ENCODE measurements at places on chromosomes 11 and 22.

- no peak for DNase-seq
These were observed 47.6 kb downstream of the SCGB1A1 start for GRCh38 chr11:62466444-62466843.

DNA sequence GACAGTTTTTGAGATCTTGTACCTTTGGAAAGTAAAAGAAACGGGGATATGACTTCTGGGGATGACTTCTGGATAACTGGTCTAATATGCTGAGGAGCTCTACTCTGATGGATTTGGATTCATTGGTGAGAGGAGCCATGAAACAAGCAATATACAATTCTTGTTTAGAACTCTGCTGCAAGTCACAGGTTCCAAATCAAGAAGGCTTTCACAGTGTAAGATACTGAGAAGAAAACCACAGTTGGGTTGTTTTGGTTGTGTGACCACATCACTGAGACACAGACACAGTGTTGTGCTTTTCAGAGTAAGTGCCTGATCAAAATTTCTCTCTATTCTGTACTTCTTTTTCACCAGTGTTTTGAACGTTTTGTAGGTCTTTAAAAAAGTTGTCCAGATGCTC is 13.1 kb upstream of the UCP2 start:
- DNase-seq: no peak

DNA sequence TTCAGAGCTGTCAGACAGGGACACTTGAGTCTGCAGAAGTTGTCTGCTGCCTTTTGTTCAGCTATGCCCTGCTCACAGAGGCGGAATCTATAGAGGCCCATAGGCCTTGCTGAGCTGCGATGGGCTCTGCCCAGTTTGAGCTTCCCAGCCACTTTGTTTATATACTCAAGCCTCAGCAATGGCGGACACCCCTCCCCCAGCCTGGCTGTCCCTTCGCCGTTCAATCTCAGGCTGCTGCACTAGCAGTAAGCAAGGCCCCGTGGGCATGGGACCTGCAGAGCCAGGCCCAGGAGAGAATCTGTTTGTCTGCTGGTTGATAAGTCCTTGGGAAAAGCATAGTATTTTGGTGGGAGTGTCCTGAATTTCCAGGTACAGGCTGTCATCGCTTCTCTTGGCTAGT is 23.6 kb upstream of the OR6M1 start:
- no peak for DNase-seq

- DNase-seq: no peak
These were observed 132.5 kb downstream of the WT1 start for GRCh38 chr11:32302826-32303225.

GRCh38 chr11:41175304-41175972 is 284.0 kb downstream of the LRRC4C start:
- DNase-seq: no peak

- DNase-seq: no peak
These were observed 145.0 kb downstream of the APOL5 start for GRCh38 chr22:35862697-35863096.

- peak; percentile 75 for DNase-seq
These were observed 54.3 kb upstream of the USP47 start for GRCh38 chr11:11787305-11788062.

- DNase-seq: peak; percentile 35
These were observed 81.7 kb downstream of the MTNR1B start for GRCh38 chr11:93051186-93051585.

DNA sequence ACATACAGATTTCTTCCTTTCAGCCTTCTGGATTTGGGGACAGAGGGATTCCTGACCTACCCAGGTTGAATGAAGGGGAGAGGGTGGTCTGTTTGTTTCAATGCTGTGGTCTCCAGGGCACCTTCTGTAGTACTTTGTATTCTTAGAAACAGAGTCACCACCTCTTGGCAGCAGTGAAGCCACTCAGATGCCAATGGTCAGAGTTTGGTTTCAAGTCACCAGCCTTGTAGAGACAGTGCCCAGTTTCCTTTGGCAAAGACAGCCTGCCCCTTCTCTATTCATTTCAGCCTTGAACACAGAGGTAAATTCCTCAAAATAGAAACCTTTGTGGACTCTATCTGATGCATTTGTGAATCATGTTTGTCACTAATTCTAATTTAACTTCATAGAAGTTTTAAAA is 111.7 kb upstream of the RASSF10 start:
- DNase-seq: no peak

DNA sequence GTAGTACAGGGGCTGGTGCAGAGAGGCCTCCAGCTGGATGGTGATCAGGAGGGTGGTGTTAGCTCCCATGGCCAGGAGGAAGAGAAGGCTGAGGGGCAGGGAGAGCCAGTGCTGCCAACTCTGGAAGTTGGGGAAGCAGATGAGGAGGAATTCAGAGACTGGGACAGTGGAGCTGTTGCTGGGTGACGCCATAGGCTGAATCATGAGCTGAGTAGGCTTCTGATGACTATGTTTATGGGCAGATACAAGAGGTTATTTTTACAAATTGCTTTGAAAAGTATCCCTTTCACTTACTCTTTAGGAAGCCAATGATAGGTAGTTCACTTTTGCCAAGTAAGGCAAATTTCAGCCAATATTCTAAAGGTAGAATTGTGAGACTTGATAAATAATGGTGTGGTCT is 3.1 kb downstream of the OR56A1 start:
- no peak for DNase-seq

DNA sequence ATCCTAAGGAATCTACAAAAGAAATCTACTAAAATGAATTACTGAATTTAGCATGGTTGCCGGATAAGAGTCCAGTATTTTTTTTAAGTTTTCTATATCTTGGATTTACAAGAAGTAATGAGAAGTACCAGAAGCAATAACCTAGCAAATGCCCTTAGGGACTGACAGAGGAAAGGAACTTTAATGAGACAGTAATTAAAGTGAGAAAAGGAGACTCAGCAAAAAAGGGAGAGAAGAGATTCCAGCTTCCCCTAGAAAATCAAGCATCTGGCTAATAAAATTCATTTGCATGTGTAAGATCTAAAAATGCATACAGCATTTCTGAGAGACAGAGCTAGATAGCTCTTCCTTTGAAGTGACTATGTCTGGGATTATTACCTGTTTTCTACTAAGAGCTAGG is 39.1 kb downstream of the IZUMO1R start:
- no peak for DNase-seq
